GM12878 (cell line): ENCODE measurements at places on chromosomes 11 and 22. TPM values are rescaled to one million over a fixed set of nuclear protein-coding genes. Genes with fewer than 3 reads are reported as not detected.

The MS4A12 gene
- not detected in 2 replicates for total RNA-seq

The DCUN1D5 gene
- 43.4 and 47.5 TPM in 2 replicates for total RNA-seq

The SORL1 gene
- 99.6 and 107 TPM in 2 replicates for total RNA-seq

The TIMP3 gene
- total RNA-seq, result 0.40 and 0.74 TPM in 2 replicates

The CDC42BPG gene
- 0.36 and 0.45 TPM in 2 replicates for total RNA-seq
